ENCODE measurements at places on chromosomes 13 and 19.
A peak's percentile ranks its signal among the peaks of the same experiment; 100 is the strongest.

GRCh38 chr19:30360376-30361106 is 11.6 kb upstream of the ZNF536 start:
- no peak for DNase-seq

DNA sequence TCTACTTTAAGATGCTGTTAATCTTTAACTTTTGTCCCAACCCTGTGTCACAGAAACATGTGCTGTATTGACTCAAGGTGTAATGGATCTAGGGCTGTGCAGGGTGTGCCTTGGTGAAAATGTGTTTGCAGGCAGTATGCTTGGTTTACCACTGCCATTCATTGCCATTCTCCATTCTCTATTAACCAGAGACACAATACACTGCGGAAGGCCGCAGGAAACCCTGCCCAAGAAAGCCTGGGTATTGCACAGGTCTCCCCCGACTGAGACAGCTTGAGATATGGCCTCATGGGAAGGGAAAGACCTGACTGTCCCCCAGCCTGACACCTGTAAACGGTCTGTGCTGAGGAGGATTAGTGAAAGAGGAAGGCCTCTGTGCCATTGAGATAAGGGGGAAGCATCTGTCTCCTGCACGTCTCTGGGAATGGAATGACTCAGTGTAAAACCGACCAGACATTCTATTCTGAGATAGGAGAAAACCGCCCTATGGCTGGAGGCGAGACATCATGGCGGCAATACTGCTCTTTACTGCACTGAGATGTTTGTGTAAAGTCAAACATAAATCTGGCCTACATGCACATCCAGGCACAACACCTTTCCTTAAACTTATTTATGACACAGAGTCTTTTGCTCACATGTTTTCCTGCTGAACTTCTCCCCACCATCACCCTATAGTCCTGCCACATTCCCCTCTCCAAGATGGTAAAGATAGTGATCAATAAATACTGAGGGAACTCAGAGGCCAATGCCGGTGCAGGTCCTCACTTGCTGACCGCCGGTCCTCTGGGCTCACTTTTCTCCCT is 13.1 kb upstream of the ZNF888 start:
- no peak for DNase-seq

DNA sequence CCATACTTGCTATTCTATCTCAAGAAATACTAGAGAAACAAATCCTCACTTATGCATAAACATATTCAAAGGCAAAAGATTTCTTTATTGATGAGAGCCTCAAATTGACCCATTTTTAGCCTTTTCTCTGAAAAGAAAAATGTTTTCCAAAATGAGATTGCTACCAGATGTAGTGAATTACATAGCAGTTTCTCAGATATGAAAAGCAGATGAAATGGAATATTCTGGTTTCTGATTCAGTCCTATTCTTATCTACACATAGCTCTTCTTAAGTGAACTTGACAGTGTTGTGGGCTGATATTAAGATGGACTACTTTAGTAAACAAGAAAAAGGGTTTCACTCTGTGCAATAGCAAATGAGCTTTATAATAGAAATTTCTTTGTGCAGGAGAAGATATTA is 183.5 kb downstream of the DNAJC15 start:
- DNase-seq, result no peak

DNA sequence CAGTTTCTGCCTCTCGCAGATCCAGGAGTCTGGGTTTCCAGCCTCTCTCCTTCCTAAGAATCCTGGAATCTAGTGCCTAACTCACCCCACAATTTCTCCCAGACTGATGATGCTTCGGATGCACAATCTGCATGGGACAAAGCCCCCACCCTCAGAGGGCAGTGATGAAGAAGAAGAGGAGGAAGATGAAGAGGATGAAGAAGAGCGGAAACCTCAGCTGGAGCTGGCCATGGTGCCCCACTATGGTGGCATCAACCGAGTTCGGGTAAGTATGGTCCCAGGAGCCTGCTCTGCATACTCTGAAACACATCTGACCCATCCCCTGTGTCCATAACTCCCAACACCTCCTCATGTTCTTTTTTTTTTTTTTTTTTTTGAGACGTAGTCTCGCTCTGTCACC is 796 bp downstream of the GRWD1 start:
- no peak for DNase-seq

DNA sequence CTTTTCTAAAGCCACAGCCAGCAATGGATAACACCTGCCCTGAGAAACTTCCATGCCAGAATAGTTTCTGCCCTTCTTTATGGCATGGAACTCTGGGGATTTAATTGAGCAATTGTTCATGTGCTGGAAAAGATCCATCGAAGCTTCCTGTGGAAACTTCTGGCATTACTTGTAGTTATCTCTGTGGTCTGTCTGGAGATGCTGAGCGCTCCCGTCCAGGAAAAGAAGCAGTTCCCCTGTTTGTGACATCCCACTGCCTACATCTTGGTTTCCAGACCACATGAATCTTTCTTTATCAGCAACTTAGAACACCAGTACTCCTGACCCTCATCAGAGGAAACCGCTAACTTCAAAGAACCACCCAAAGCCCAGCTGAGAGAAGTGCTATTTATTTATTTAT is 24.6 kb downstream of the FLT1 start:
- DNase-seq, result no peak

DNA sequence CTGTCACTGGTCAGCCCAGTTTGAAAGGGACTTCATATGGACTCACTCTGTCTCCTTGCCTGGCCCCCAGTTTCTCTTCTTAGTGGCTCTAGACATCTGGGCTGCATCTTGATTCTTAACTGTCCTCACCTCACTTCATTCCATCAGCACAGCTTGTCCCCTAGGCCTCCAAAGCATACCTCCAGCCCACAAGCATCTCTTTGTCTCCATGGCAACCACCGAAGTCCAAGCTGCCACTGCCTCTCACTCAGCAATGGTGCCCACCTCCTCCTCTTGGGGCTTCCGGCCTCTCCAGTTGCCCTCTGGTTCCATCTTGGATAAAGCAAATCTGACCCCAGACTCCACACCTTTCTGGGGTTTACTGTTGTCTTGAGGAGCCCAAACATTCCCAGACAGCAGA is 9.9 kb upstream of the KLHL26 start:
- DNase-seq, result no peak

DNA sequence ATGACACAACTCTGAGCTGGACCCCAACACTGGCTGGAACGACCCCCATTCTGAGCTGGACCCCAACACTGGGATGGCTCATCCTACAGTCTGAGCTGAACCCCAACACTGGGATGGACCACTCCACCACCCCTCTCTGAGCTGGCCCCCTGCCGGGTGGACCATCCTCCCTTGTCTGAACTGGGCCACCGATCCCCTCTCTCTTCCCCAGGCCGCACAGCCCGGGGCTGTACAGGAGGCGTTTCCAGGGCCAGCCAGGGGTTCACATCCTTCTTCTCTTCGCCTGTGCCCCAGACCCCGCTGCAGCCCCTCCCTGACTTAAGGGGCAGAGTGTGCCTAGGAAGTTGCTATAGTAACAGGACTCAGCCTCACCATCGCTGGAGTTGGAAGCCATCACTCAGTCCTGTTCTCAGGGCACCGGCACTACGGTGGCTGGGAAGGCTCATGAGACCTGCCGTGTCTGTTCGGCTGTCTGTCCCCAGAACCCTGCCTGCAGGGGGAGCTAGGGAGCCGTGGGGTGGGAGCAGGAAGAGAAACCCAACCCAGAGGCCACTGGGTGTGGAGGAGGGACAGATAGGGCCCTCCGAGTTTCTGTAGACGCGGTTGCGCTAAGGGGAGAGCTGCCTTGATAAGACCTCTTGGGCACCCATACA is 3.7 kb downstream of the PRKACA start:
- DNase-seq, result peak; percentile 27

GRCh38 chr13:24747248-24748060 is 16.5 kb upstream of the RNF17 start:
- no peak for DNase-seq

GRCh38 chr19:1252821-1253513 is 4.6 kb downstream of the MIDN start:
- peak; percentile 88 for DNase-seq

DNA sequence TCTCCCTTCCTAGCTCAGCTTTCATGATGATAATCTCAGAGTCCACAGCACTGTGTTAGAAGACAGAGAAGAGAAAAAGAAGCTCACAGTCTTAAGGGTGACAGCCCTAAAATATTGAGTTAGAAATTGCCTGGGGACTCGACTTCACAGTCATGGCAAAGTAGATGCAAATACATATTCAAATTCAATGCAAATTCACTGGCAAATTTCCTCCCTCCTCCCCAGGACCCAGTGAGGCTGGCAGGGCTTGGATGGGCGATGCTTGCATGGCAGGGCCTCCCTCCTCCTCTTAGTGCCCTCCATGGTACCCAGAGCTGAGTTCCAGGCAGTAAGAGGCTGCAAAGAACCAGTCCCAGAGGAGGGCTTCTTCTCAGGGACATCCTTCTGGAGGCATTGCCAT is 115.6 kb upstream of the UQCRFS1 start:
- no peak for DNase-seq

GRCh38 chr19:30135797-30136196 is 193.8 kb downstream of the URI1 start:
- no peak for DNase-seq
